ENCODE measurements at places on chromosomes 2 and 18. TPM values are rescaled to one million over a fixed set of nuclear protein-coding genes. Genes with fewer than 3 reads are reported as not detected.
A peak's percentile ranks its signal among the peaks of the same experiment; 100 is the strongest.

C1GALT1C1L gene
- not detected for total RNA-seq

- no peaks in the 10 kb centered on the region for H3K4me1 ChIP-seq
- H3K36me3 ChIP-seq = no peaks in the 10 kb centered on the region
- no peak overlapping the region for H3K4me3 ChIP-seq
- no peak overlapping the region for H3K27ac ChIP-seq
- peaks cover 7% of the 10 kb centered on the region for H3K27me3 ChIP-seq
- no peak for DNase-seq
These were observed 3.1 kb downstream of the DES start for GRCh38 chr2:219421323-219421722.

- H3K4me1 ChIP-seq = peaks cover 20% of the 10 kb centered on the region
- no peak overlapping the region for H3K27ac ChIP-seq
- peaks cover 16% of the 10 kb centered on the region for H3K27me3 ChIP-seq
- H3K36me3 ChIP-seq = no peaks in the 10 kb centered on the region
These were observed 2.3 kb upstream of the ALKAL2 start for GRCh38 chr2:290090-290722.

- H3K36me3 ChIP-seq = no peaks in the 10 kb centered on the region
- no peak overlapping the region for H3K4me3 ChIP-seq
- no peaks in the 10 kb centered on the region for H3K27me3 ChIP-seq
- no peak overlapping the region for H3K27ac ChIP-seq
These were observed 62.4 kb downstream of the PLB1 start for GRCh38 chr2:28558158-28558820.

DNA sequence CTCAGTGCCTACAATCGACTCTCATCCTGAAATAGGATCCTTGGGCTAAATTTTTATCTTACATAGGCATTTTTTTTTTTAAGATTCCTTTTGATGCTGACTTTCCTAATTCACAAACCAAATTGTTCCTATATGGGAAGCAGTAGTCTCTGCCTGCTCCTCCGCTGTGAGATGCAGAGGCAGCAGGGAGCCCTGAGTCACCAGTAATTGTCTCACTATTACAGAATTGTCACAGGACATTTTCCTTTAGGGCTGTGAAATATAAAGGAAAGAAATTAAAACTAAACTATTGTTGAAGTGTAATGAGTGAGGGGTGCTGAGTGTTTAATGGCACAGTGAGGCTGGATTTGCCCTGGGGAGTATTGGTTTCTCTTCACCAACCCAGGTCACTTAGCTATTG is 63.8 kb downstream of the MYO3B start:
- no peaks in the 10 kb centered on the region for H3K36me3 ChIP-seq
- no peaks in the 10 kb centered on the region for H3K4me1 ChIP-seq
- H3K27ac ChIP-seq = no peak overlapping the region
- no peaks in the 10 kb centered on the region for H3K27me3 ChIP-seq

OR6B3 gene
- total RNA-seq = not detected

LOXL3 gene
- 0.93 TPM for total RNA-seq

HAUS1 gene
- total RNA-seq = 15.2 TPM

- H3K36me3 ChIP-seq = no peaks in the 10 kb centered on the region
- H3K27me3 ChIP-seq = no peaks in the 10 kb centered on the region
- no peak for DNase-seq
- H3K4me3 ChIP-seq = no peak overlapping the region
These were observed 47.4 kb upstream of the SIX3 start for GRCh38 chr2:44894058-44894457.

AKAIN1 gene
- not detected for total RNA-seq

DNA sequence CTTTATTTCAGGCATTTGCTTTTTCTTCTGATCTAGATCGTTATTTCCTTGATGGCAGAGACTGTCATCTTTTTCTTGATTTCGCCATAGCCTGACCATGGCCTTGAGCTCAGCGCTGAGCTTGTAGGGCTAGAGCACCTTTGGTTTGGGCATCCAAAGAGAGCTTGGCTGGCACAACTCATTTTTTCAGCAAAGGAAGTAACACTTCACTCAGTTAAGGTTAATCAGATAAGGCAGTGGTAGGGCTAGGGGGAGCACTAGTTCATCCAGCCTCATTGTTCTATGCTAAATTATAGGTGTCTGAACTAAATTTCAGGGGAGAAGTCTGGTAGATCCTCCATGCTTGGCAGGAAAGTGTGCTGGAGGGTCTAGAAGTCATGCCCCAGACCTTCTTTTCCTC is 125.0 kb downstream of the SETBP1 start:
- peaks cover 12% of the 10 kb centered on the region for H3K4me1 ChIP-seq
- no peaks in the 10 kb centered on the region for H3K36me3 ChIP-seq
- DNase-seq = no peak
- H3K27me3 ChIP-seq = no peaks in the 10 kb centered on the region

FABP1 gene
- not detected for total RNA-seq

FBXO15 gene
- 0.50 TPM for total RNA-seq

GRCh38 chr2:205972113-205972512 is 113.9 kb downstream of the INO80D start:
- no peak overlapping the region for H3K27ac ChIP-seq
- DNase-seq = no peak
- H3K36me3 ChIP-seq = no peaks in the 10 kb centered on the region
- no peaks in the 10 kb centered on the region for H3K4me1 ChIP-seq
- H3K4me3 ChIP-seq = no peak overlapping the region

DNA sequence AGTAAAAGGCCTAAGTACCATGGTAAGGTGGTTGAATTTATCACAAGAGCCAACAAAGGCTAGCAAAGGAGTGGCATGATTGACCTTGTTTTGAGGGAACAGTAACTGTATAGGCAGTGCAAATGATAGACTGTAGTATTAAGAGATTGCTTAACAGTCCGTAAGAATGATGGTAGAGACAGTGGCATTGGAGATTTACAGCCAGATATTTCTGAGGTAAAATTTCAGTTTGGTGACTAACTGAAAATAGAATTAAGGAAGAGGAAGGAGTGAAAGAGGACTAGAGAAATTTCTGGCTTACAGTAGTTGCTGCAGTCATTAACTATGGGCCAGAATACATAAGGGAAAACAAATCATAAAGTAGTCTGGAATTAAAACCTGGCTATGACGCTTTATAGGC is 4.4 kb upstream of the BAZ2B start:
- H3K36me3 ChIP-seq = no peaks in the 10 kb centered on the region
- no peak overlapping the region for H3K4me3 ChIP-seq
- DNase-seq = no peak
- no peak overlapping the region for H3K27ac ChIP-seq

UGT1A3 gene
- total RNA-seq = not detected

- no peaks in the 10 kb centered on the region for H3K36me3 ChIP-seq
- no peak overlapping the region for H3K27ac ChIP-seq
- H3K4me3 ChIP-seq = no peak overlapping the region
- DNase-seq = no peak
- H3K4me1 ChIP-seq = no peaks in the 10 kb centered on the region
These were observed 60.6 kb upstream of the ATP8B1 start for GRCh38 chr18:57863706-57864105.

EMX1 gene
- total RNA-seq = not detected

GRCh38 chr18:24850532-24850931 is 390.1 kb downstream of the HRH4 start:
- no peak overlapping the region for H3K4me3 ChIP-seq
- no peaks in the 10 kb centered on the region for H3K27me3 ChIP-seq
- no peak overlapping the region for H3K27ac ChIP-seq
- H3K4me1 ChIP-seq = no peaks in the 10 kb centered on the region
- no peaks in the 10 kb centered on the region for H3K36me3 ChIP-seq
- no peak for DNase-seq

DYSF gene
- 11.4 TPM for total RNA-seq

GRCh38 chr18:22471546-22472131 is 53.9 kb upstream of the CTAGE1 start:
- no peak overlapping the region for H3K27ac ChIP-seq
- H3K4me3 ChIP-seq = no peak overlapping the region
- no peak for DNase-seq
- H3K36me3 ChIP-seq = no peaks in the 10 kb centered on the region
- peaks cover 11% of the 10 kb centered on the region for H3K4me1 ChIP-seq

DNA sequence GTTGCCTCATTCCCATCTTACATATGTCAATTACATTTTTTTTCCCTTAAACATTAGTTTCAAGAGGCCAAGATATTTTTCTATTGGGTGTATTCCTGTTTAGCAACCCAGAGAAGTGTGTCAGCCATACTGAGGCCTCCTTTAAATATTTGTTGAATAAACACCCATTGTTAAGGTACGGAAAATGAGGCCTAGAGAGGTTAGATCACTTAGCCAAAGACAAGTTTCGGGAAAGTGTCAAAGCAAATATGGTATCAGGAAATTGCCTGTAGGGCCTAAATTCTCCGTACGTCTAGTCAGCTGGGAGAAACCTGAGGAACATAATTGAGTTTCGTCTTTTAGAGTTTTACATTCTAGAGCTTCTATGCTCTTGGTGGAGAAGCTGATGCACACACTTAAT is 1138.3 kb downstream of the DPP10 start:
- no peak overlapping the region for H3K27ac ChIP-seq
- no peak overlapping the region for H3K4me3 ChIP-seq
- no peaks in the 10 kb centered on the region for H3K4me1 ChIP-seq
- H3K27me3 ChIP-seq = no peaks in the 10 kb centered on the region

GRCh38 chr2:241983571-241984270 is 114.2 kb downstream of the RTP5 start:
- no peaks in the 10 kb centered on the region for H3K27me3 ChIP-seq
- H3K27ac ChIP-seq = no peak overlapping the region
- no peaks in the 10 kb centered on the region for H3K36me3 ChIP-seq
- peaks cover 19% of the 10 kb centered on the region for H3K4me1 ChIP-seq
- no peak for DNase-seq
- no peak overlapping the region for H3K4me3 ChIP-seq

- H3K27ac ChIP-seq = no peak overlapping the region
- no peak overlapping the region for H3K4me3 ChIP-seq
- H3K4me1 ChIP-seq = no peaks in the 10 kb centered on the region
- no peak for DNase-seq
- no peaks in the 10 kb centered on the region for H3K36me3 ChIP-seq
These were observed 34.9 kb downstream of the NOL4 start for GRCh38 chr18:34189656-34190435.

DNA sequence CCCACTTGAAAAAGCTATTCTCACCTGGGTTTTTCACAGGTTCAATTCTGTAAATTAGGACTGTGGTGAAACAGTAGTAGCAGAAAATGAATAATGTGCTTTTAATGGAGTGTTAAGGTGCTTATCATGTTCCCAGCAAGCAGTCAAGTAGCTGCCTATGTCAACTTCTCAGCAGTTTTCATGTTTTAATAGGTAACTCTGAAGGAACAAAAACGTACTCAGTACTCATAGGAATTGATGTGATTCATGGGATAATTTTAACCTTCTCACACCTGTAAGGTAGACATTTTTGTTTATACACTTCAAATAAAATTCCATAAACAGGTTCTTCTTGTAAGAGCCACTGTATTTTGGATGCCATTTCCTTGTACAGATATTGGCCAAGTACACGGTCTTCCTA is 801.6 kb downstream of the MBD2 start:
- H3K4me1 ChIP-seq = no peaks in the 10 kb centered on the region
- no peaks in the 10 kb centered on the region for H3K27me3 ChIP-seq
- no peak overlapping the region for H3K4me3 ChIP-seq
- no peak overlapping the region for H3K27ac ChIP-seq

GPR45 gene
- total RNA-seq = not detected

GRCh38 chr2:179424571-179424970 is 159.9 kb upstream of the SESTD1 start:
- no peaks in the 10 kb centered on the region for H3K27me3 ChIP-seq
- H3K36me3 ChIP-seq = no peaks in the 10 kb centered on the region
- no peaks in the 10 kb centered on the region for H3K4me1 ChIP-seq
- no peak overlapping the region for H3K4me3 ChIP-seq
- no peak overlapping the region for H3K27ac ChIP-seq

- no peaks in the 10 kb centered on the region for H3K36me3 ChIP-seq
- H3K27me3 ChIP-seq = no peaks in the 10 kb centered on the region
- no peak overlapping the region for H3K4me3 ChIP-seq
- DNase-seq = no peak
These were observed 242.4 kb upstream of the SLC39A10 start for GRCh38 chr2:195414537-195415100.

CASP10 gene
- total RNA-seq = 101 TPM

GRCh38 chr2:48400553-48401164 is 129.3 kb upstream of the STON1 start:
- no peak overlapping the region for H3K4me3 ChIP-seq
- H3K27me3 ChIP-seq = no peaks in the 10 kb centered on the region
- H3K27ac ChIP-seq = no peak overlapping the region
- H3K36me3 ChIP-seq = no peaks in the 10 kb centered on the region
- no peak for DNase-seq

REG3G gene
- total RNA-seq = not detected

PFN4 gene
- not detected for total RNA-seq

INPP1 gene
- total RNA-seq = 16.7 TPM

DNA sequence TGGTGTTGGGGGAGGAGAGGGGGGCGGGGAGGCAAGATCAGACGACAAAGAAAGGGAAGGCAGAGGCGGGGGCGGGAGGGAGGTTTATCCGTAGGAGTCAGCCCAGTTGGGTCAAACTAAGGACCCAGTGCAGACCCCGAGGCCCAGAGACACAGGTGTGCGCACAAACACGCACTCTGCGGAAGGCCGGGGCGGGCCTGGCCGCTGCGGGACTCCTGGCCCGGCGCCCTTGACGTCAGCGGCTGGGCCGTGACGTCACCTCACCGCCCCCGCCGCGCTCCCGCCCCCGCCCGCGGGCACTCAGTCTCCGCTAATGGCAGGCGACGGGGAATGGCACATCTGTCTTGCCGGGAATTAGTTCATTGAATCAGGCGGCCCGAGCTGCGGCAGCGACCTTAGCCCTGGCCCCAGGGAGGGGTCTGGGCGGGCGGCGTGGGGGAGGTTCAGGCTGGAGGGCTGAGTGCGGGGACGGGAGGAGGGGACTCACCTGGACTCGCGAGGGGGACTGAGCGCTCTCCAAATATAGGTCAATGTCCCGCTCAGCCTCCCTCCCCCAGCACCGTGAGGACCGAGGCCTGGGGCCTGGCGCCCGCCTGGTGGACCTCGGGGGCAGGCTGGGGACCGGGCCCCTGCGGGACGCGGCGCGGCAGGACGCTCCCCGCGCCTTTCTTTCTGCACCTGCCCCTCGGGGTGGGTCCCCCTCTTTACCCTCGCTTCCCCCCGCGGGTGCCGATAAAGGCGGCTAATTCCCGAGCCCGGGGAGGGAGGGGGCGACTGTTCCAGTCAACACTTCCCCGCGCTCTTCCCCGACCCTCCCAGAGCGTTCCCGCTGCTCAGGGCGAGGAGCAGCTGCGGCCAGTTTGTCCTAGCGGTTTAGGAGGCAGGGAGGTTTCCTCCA is 15.5 kb upstream of the ECEL1 start:
- H3K27me3 ChIP-seq = peaks cover 17% of the 10 kb centered on the region
- H3K27ac ChIP-seq = no peak overlapping the region
- DNase-seq = peak; percentile 69
- H3K4me1 ChIP-seq = peaks cover 3% of the 10 kb centered on the region
- H3K36me3 ChIP-seq = no peaks in the 10 kb centered on the region

PLEKHM3 gene
- 21.7 TPM for total RNA-seq

- no peaks in the 10 kb centered on the region for H3K36me3 ChIP-seq
- no peak overlapping the region for H3K4me3 ChIP-seq
- no peaks in the 10 kb centered on the region for H3K4me1 ChIP-seq
- H3K27ac ChIP-seq = no peak overlapping the region
These were observed 492.2 kb upstream of the GCFC2 start for GRCh38 chr2:76202866-76203265.

GKN1 gene
- total RNA-seq = not detected

- no peak overlapping the region for H3K4me3 ChIP-seq
- H3K27me3 ChIP-seq = no peaks in the 10 kb centered on the region
- DNase-seq = no peak
- no peak overlapping the region for H3K27ac ChIP-seq
These were observed 230.2 kb downstream of the ZBTB7C start for GRCh38 chr18:48179001-48179400.

Measured in natural killer cell (primary cell).